ENCODE measurements at places on chromosomes 13 and 19. TPM values are rescaled to one million over a fixed set of nuclear protein-coding genes. Genes with fewer than 3 reads are reported as not detected.

The ZNF132 gene
- total RNA-seq = not detected

The SERPINE3 gene
- total RNA-seq = not detected

The CLEC17A gene
- total RNA-seq = not detected

The VSTM1 gene
- total RNA-seq = not detected

The ATXN8OS gene
- total RNA-seq = not detected

Data from PC-3 (cell line).